ENCODE measurements at places on chromosomes 7 and 10. TPM values are rescaled to one million over a fixed set of nuclear protein-coding genes. Genes with fewer than 3 reads are reported as not detected.

- DNase-seq, result no peak
These were observed 147.8 kb upstream of the AUTS2 start for GRCh38 chr7:69450456-69450855.

SPDYE5 gene
- not detected for total RNA-seq

DNA sequence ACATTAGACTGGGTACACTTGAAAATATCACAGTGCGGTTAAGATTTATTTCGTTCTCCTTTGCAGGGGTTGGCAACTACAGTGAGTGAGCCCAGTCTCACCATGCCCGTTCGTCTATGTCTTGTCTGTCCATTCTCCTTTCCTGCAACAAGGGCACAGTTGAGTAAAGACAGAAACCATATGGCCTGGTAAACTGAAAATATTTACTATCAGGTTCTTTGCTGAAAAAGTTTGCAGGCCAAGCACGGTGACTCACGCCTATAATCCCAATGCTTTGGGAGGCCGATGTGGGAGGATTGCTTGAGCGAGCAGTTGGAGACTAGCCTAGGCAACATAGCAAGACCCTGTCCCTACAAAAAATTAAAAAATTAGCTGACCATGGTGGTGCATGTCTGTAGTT, 11.4 kb upstream of the KCTD7 start:
- DNase-seq, result no peak

GRCh38 chr7:138460176-138460648, at the start of gene TRIM24:
Gene TRIM24 (plus strand): TSS chr7:138460259. CDS start chr7:138460549, 290 bp downstream.
- no peak for DNase-seq

GRCh38 chr10:71847418-71847817, 3.6 kb downstream of the PSAP start:
- no peak for DNase-seq

DNA sequence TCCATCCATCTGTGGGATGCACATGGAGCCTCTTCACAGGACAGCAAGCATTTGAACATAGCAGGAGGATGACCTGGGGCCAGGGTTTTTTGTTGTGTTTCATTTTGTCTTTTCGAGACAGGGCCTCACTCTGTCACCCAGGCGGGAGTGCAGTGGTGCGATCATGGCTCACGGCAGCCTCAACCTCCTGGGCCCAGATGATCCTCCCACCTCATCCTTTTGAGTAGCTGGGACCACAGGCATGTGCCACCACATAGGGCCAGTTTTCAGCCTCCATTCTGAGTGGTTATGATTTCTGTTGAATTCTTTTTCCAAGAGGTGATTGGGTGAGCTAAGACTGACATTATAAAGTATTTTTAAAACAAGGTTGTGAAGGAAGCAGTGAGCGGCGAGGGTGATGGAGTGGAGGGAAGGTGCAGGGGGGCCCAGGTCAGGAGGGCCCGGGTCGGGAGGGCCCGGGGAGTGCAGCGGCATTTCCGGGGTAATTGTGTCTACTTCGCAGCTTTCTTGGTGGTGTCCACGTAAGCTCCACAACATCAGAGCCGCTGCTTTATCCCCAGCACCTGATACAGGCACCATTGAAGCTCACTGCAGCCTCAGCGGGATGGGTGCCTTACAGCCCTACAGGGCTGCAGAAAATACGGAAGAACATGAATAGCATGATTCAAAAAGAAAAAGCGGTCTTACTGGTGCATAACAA, 12.0 kb upstream of the LARP4B start:
- DNase-seq, result no peak

C7orf33 gene
- not detected for total RNA-seq

WEE2 gene
- total RNA-seq, result 0.12 TPM

DNA sequence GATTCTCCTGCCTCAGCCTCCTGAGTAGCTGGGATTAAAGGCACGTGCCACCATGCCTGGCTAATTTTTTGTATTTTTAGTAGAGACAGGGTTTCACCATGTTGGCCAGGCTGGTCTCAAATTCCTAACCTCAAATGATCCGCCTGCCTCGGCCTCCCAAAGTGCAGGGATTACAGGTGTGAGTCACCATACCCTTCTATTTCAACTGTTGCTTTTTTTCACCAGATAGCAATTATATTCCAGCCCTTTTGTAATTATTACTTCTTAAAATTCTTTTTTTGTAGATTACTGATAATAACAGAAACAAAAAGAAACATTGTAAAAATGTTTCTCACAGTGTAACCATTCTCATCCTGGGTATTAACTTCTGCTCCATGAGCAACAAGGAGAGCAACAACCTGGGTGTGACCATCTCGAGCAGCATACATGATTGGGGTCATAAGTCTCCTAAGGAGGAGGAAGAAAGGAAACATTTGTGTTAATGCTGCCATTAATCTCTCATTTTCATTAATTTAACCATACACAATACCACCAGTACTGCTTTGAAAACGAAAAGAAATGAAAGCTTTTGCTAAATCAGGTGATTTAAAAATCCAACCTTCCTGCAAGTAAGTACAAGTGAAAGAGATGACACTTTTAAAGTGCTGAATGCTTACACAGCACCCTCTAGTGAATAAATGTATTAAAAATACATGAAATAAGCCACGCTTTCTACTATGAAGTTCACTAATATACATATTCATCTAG, 41.8 kb downstream of the ASZ1 start:
- DNase-seq, result no peak

PRLHR gene
- total RNA-seq, result 0.18 TPM

GRCh38 chr7:93039786-93040185, 78.0 kb downstream of the SAMD9 start:
- no peak for DNase-seq

Data from pancreas (tissue), 10 donors.